ENCODE measurements at places on chromosomes 3 and 15.

DNA sequence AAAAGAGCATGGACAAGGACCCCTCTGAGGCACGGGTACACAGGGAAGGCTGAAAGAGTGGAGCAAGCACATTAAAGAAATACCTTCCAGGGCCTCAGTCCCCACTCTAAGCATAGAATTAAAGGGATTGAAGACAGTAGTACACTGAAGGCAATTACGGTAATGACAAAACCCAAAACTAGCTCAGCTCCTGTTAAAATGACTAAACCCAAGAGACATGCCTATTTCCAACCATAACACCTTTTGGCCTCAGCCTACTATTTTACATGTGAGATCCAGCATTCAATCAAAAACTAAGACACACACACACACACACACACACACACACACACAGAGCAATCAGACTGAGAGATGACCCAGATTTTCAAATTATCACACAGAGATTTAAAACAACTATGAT, 19.8 kb downstream of the MAP4 start:
- DNase-seq = no peak

DNA sequence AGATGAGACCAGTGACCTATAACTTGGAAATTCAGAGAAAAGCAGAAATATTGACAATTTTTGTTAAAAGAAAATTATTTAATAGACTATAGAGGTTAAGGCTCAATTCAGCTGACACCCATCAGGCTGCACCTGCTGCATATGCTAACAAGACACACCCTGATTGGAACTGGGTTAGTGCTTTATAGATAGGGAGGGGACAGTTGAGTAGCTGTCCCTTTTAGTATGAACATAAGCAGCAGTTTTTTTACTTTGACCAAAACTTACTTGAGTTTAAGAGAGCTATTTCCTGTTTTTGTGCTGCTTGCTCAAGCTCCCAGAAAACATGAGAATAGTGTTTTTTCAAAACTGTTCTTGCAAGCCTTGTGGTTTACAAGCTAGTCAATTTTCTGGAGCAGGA, 292.6 kb downstream of the LRRC3B start:
- no peak for DNase-seq

DNA sequence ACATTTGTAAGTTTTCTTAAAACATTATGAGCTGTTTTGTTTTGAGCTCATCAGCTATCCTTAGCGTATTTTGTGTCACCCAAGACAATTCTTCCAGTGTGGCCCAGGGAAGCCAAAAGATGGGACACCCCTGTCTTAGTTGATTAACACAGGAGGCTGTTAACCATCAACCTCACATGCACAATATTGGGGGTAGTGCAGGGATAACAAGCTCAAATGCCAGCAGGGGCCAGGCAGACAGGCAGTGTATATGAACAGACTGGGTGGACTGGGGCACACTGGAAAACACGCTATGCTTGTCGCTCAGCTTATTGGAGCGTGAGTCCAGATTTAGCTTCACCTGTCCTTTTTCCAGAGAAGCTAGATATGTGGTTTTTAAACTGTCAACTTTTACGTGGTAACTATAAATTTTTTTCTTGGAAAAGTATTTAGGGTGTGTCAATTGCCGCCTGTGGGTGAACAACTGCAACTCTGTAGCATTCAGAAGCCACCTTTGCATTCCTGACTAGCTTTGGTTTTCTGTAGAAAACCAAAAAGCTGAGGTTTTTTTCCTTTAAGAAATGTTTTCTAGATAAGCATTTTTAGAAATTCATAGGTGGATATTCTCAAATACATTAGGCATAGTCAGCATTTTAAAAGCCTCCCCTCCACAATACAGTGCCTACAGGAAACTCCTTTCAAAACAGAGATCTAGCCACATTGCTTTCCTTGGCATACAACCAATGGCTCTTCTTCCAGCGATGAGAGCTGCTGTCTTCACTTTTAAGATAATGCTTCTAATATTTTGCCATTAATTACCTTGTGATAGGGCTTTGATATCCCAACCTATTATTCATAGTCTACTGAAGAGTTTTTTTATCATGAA, 14.6 kb downstream of the PSMD6 start:
- DNase-seq = no peak

GRCh38 chr3:4029135-4029534, 229.9 kb downstream of the LRRN1 start:
- no peak for DNase-seq

- DNase-seq = no peak
These were observed 25.4 kb upstream of the LIMD1 start for GRCh38 chr3:45568848-45569762.

GRCh38 chr3:166582236-166582635, 745.0 kb upstream of the BCHE start:
- no peak for DNase-seq

- DNase-seq = no peak
These were observed 111.2 kb downstream of the IL12A start for GRCh38 chr3:160099834-160100233.

DNA sequence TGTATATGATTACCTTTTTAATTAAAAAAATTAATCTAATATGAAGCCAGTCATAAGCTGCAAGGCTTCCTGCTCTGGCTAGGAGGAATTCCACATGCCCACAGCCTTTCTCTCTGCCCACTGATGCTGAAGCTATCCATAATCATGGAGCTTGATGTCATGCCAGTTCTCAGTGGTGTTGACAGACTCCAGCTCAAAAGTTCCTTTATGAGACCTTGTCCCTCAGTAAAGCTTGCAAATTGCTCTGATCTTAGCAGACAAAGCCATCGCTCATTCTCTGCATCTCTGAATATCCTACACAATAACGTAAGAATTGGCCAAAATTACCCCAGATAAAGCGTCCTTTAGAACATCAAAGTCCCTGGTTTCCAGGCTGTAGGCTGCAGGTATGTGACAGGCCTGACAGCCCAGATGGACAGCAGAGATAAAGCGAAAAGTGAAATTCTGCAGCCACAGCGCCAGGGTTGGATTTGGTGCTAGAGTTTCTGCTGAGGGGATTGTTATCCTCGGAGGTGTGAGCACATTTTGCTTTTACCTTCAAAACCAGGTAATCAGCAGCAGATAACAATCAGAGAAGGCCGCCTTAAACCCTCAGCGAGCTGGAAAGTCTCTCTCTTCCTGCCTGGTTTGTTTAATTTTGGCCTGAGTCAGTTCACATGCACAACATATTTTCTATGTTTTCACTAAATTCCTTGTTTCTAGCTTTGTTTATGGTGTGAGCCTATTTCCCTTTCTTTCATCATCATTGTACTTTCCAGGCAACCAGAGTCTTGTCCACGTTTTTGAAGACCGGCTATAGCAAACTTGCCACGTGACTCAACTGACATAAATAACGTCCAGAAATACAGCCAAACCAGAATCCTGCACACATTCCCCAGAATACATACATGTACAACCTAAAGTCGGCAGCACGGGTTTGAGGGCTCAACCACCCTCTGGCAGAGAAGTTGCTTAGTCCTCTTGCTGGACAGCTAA, 36.6 kb upstream of the ALDH1A3 start:
- DNase-seq = no peak

- no peak for DNase-seq
These were observed 42.9 kb downstream of the CHDH start for GRCh38 chr3:53803124-53803815.

DNA sequence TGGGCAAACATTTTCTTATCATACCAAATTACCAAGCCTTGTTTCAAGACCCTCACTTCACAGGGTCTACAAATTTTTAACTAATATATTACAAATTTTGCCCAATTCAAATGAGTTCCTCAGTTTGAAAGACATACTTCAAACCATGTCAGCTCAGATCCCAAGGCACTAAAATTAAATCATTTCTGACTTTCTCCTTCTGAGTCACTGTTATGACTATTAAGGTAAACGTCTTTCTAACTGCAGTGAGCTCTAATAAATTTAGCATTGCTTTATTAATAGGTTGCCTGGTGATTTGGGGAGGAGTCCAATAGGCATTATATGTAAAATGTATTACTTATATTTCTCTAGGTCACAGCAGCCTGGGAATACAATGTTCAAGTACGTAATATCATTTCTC, 158.2 kb upstream of the ARHGEF26 start:
- DNase-seq = no peak

DNA sequence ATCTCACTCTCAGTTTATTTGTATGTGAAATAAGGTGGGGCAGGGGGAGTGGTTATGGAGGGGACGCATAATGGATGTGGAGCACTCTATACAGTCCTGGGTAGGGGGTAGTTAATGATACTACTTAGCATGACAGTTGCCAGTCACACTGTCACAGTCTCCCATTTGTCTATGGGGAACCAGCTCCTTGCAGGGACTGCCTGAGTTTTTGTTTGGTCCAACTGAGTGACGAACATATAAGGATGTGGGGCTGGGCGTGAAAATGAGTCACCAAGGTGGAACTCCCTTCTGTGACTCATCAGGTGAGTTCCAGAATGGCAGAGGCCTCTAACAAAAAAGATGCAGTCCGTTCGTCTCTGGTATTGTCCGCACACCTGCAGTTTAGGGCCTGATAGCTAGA, 235.3 kb upstream of the ST8SIA2 start:
- DNase-seq = no peak

- DNase-seq = no peak
These were observed 45.2 kb downstream of the ATP2B2 start for GRCh38 chr3:10459954-10460754.

DNA sequence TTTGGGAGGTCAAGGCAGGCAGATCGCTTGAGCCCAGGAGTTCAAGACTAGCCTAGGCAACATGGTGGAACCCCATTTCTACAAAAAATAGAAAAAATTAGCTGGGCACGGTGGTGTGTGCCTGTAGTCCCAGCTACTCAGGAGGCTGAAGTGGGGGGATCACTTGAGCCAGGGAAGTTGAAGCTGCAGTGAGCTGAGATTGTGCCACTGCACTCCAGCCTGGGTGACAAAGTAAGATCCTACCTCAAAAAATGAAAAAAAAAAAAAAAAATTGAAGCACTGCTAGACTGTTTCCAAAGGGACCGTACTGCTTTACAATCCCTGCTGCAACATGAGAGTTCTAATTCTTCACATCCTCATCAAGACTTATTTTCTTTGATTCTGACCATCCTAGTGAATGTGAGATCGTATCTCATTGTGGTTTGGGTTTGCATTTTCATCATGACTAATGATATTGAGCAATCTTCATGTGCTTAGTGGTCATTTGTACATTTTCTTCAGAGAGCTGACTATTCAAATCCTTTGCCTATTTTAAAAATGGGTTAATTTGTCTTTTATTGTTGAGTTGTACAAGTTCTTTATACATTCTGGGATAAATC, 10.8 kb downstream of the CMTM8 start:
- no peak for DNase-seq

DNA sequence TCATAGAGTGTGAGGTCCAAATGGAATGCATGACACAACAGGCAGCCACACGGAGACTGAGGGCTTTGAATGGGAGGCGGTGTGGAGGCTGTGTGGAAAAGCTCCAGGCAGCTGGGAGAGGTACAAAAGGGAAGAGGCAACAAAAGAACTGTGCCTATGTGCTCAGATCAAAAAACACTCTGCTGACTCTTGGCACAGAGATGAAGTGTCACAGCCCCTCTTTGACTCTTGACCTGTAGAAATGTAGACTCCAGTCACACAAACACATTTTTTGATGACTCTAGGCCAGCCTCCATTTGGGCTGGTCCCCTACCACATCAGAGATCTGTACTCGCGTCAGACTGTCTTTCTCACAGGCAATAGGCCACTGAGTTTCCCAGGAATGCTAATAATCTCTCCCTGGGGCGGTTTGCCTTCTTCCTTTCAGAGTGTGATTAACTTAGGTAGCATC, 456.0 kb downstream of the TUSC7 start:
- no peak for DNase-seq

GRCh38 chr3:153658136-153658535, 463.1 kb upstream of the ARHGEF26 start:
- no peak for DNase-seq

- DNase-seq = no peak
These were observed 62.2 kb upstream of the MRPS22 start for GRCh38 chr3:139281522-139282196.

All from NCI-H1417 treated with DMSO at 0.1 percent for 48 hours (cell line).